ENCODE measurements at places on chromosomes 7 and 10.
A peak's percentile ranks its signal among the peaks of the same experiment; 100 is the strongest.

GRCh38 chr10:129568583-129569344, 101.7 kb downstream of the MGMT start:
- DNase-seq: no peak

GRCh38 chr7:138816650-138817049, 18.7 kb upstream of the ATP6V0A4 start:
- DNase-seq: no peak

GRCh38 chr10:79238606-79239005, 108.7 kb upstream of the PPIF start:
- DNase-seq: no peak

DNA sequence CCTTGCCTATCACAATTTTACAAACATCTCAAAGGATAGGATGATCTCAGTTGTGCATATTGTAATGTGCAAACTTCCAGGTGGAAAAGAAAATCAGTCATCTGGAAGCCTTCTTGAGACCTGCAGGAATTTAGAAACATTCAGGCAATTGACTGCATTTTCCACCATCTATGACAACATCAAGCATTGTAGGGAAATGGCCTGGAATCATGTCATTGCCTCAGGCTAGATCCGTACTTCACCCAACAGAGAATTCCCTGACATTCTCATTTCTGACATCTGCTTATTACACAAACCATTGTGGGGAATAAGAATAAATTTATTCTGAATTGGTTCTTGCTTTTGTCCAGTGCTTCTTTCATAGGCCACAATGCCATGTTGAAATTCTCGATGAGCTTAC, 124.9 kb upstream of the NPVF start:
- no peak for DNase-seq

DNA sequence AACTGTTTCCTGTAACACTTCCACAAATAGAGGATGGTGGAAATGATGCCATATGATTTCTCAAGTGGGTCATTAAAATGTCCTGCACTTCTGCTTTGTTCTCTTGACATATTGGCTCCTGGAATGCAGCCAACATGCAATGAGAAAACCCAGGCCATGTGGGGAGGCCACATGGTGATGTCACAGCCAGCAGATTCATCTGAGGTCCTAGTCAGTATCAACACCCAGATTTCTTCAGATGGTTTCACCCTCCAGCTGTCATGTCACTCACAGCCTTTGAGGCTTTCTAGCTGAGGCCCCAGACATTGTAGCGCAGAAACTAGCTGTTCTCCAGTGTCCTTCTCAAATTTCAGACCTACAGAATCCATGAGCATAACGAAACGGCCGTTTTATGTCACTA, 102.3 kb upstream of the NUPR2 start:
- no peak for DNase-seq

DNA sequence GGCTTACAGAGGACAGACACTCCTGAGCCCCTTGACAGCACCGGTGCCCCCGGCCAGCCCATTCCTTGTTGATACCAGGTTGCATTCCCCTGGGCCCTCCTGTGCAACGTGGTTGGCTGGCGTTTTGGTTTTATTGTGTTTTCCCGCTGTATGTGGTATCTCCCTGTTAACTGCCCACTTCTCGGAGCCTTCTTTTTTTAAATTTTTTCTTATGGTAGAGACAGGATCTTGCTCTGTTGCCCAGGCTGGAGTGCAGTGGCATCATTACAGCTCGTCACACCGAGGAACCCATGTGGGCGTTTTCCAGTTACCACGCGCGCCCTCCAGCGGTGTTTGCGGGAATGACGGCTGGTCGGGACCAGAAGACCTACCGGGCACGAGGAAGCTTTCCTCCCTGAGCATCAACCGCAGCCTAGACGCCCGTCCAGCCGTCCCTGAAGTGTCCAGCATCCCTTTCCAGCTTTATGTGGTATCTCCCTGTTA, 16.9 kb upstream of the ZFAND2A start:
- peak; percentile 73 for DNase-seq

DNA sequence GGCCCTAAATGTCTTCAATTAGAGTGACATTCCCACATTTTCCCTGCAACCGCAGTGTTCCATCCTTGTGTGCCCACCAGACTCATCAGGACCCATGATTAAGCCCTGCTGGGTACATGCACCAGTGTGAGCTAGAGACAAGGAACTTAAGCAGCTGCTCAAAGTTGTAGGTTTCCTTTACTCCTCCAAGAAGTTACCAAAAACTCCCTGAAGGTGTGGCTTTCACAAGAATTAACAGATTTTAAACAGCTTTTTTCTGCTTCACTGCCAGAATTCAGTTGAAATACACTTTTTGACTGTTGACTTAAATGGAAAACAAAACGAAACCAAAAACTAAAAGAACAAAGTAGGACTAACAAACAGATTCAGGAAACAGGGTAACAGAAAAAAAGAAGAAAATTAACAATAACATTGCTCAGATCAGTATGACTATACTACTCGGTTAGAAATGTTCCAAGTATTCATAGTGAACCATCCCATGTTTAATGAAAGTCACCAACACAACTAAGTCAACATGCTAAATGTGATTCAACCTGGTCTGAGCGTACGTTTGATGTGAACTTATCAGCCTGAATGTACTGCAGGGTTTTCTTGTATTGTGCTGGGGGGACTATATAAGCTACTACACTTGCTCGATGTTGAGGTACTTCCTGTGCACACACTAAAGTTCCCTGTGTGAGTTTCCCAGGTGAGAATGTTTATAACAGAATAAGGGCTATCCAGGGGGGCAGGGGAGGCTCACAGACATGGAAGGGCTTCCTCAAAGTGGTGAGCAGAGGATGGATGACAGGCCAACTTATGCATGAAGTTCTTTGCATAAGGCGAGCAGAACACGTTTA, 22.2 kb downstream of the SLC37A3 start:
- no peak for DNase-seq

- no peak for DNase-seq
These were observed 1270.2 kb upstream of the SORCS1 start for GRCh38 chr10:108434559-108435252.

- DNase-seq: peak; percentile 46
These were observed 59.1 kb downstream of the ZNF365 start for GRCh38 chr10:62433181-62433692.

- DNase-seq: no peak
These were observed 13.8 kb downstream of the GPNMB start for GRCh38 chr7:23260371-23260770.

- no peak for DNase-seq
These were observed 263.4 kb downstream of the KCNMA1 start for GRCh38 chr10:77374189-77374656.

DNA sequence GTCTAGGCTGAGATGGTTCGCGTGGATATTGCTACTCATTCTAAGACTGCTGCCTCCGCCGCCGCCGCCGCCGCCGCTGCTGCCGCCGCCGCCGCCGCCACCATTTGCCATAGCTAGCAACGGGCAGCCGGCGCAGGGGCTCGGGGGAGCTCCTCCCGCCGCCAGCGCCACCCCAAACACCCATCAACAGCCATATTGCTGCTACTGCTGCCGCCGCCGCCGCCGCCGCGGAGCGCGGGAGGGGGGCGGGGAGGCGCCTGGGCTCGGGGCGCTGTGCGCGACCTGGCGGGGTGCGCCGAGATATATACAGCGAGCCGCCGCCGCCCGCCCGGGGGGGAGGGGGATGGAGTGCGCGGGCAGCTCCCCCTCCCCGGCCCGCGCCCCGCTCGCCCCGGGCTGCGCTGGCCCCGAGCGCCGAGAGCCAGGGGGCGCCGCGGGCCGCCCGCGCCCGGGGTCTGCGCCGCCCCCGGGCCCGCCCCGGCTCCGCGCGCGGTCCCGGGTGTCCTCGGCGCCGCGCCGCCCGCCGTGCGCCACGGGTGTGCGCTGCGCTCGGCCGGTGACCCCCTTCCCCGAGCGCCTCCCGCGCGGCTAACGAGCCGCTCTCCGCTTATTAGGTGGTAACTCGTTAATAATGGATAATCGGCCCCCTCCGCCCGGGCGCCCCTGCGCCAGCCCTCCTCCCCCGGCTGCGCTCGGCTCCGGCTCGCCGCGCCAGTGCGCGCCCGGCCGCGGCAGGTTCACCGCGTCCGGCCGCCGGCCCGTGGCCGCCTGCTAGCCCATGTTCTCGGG, at the start of gene KCNMA1:
KCNMA1 (minus strand) TSS at position 277 of the 789 bp plus-strand sequence.
- DNase-seq: no peak

GRCh38 chr7:133705596-133705995, 421.5 kb upstream of the LRGUK start:
- DNase-seq: no peak

DNA sequence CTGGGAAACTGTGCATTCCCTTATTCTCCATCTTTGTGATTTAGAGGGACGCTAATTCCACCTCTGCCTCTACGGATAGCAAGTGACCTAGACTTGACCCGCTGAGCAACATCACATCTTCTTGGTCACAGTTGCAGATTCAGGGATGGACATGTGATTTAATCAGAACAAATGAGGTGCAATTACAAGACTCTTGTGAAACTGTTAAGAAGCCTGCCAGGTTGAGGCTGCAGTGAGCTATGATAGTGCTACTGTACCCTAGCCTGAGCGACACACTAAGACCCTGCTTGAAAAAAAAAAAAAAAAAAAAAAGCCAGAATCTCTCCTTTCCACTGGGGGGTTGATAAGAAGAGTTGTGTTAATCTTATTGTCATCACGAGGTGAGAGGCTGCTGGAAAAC, 14.4 kb downstream of the MPLKIP start:
- DNase-seq: no peak

GRCh38 chr10:113379091-113379490, 173.8 kb upstream of the HABP2 start:
- no peak for DNase-seq

DNA sequence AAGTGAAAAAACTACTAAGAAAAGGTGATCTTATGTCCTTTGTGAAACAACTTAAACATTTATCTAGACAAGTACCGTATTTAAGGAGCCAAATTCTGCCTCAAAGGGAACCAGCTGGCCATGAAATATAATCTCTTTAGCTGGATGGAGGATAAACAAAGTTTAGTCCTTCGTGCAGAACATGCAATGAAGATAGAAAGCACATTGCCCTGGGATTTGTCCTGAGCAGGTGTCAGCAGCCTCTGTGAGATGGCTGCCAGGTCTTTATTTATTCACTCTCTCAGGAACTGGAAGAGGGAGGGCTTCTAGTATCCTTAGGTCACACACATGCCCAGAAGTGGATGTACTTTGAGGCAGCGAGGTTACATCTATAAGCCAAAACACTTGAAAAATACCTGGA, 57.4 kb upstream of the CASD1 start:
- no peak for DNase-seq

GRCh38 chr10:114271779-114272167, 32.7 kb downstream of the VWA2 start:
- no peak for DNase-seq

DNA sequence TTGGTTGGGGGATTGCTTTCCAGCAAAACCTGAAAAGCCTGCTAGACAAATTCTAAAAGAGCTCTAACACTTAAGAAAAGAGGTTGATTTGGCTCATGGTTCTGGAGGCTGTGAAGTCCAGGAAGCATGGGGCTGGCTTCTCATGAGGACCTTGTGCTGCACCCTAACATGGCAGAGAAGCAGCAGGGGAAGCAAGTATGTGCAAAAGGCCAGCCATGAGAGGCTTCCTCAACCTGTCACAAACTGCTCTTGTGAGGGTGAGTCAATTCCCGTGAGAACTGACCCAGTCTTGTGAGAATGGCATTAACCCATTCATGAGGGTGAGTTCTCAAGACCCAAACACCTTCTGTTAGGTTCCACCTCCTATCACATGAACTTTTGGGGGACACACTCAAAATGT, 54.3 kb upstream of the IGFBP3 start:
- DNase-seq: no peak

DNA sequence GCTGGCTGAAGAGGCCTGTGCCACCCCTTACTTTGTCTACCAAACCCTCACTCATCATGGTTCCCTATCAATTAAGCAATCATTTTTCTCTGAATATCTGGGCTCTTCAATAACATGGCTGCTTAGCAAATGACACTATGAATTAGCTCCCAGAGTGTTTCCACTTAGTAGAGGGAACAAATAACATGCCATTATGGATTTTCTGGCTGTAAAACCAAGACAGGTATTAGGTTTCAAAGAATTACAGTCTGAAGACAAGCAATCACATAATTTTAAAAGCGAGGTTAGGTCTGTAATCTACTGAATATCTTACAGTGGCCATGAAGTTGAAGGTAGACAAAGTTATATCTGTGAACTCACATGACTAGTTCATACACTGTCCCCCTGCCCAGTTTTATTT, 220.8 kb upstream of the PHYHIPL start:
- no peak for DNase-seq

- no peak for DNase-seq
These were observed 22.2 kb upstream of the PODXL start for GRCh38 chr7:131578602-131579001.

DNA sequence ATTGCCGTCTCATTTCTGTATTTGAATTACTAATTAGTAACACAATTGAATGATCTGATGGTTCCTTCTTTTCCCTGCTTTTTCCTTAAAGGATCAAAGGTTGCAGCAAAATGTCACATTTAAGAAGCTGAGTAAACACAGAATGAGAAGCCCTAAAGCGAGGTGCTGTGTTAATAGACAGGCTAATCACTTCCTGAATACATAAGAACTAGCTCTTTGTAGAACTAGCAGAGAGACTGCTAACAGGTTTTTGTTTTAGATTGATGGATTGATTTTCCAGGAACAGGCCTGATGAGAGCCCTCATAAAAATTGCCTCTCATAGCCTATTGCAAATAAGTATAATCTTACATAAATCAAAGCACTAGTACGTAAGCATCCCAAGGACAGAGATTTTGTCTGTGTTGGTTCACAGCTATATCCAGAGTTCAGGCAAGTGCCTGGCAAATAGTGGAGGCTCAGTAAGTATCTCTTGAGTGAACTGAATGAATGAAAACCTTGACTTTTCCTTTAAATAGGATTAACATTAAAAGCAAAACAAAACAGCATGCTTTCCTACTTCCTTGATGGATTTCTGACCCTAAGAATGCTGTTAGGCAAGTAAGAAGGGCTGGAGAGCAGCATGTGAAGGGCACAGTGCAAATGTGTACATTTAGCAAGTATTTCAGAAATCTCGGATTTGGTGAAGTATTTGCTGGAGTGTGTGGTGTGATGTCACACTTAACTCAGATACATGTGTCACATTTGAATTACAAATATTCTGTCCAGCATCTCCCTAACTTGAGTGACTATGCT, 3.3 kb downstream of the TMEM229A start:
- no peak for DNase-seq

- no peak for DNase-seq
These were observed 102.4 kb upstream of the GJD4 start for GRCh38 chr10:35502692-35503091.

DNA sequence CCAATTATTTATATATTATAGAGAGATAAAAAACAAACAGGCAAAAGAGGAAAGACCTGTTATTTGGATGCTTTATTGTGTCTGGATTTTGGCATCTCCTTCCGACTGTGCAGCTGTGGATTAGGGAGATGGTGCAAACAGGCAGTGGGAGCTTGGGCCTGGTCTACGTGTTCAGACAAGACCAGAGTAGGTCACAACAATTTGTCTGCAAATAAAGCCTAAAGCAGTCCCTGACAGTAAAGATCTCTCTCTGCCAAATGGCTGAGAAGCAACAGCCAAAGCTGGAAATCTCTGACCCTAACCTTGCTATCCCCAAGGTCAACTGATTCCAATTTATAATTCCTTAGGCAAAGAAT, 82.0 kb downstream of the ABLIM1 start:
- DNase-seq: no peak

Measured in stimulated activated CD8-positive, alpha-beta memory T cell treated with anti-CD3 and anti-CD28 coated beads, Interleukin-7, amount 100 ng/mL, for 48 hours (primary cell).